ENCODE measurements at places on chromosomes 13 and 19. TPM values are rescaled to one million over a fixed set of nuclear protein-coding genes. Genes with fewer than 3 reads are reported as not detected.

DNA sequence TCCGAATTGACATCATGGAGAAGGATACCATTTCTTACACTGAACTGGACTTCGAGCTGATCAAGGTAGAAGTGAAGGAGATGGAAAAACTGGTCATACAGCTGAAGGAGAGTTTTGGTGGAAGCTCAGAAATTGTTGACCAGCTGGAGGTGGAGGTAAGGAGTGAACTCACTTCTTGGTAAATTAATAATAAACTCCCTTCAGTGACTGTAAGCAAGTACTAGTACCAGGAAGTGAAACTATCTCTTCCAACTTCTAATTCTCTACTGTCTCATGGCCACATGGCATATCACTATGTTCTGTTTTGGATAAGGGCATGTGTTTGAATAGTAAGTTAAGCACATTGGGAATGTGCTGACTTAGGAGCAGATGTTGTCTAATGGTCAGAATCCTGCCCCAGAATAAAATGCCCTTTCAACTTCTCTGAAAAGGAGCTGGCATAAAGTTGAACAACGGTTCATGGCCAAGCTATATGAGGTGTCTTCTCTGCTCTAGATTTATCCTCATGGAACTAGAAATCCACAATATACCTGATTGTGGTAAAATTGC is 13.4 kb downstream of the OLFM4 start:
- no peaks in the 10 kb centered on the region for H3K27me3 ChIP-seq
- H3K4me3 ChIP-seq: no peak overlapping the region
- no peak overlapping the region for H3K27ac ChIP-seq
- no peaks in the 10 kb centered on the region for H3K4me1 ChIP-seq
- H3K36me3 ChIP-seq: no peaks in the 10 kb centered on the region
- no peak for DNase-seq

- H3K36me3 ChIP-seq: no peaks in the 10 kb centered on the region
- DNase-seq: no peak
- no peak overlapping the region for H3K27ac ChIP-seq
- no peaks in the 10 kb centered on the region for H3K4me1 ChIP-seq
These were observed 45.6 kb downstream of the CELF5 start for GRCh38 chr19:3269916-3270671.

GRCh38 chr19:7000333-7000732 is 20.9 kb downstream of the MBD3L2B start:
- no peaks in the 10 kb centered on the region for H3K27me3 ChIP-seq
- no peaks in the 10 kb centered on the region for H3K4me1 ChIP-seq
- no peak overlapping the region for H3K27ac ChIP-seq
- H3K4me3 ChIP-seq: no peak overlapping the region
- H3K36me3 ChIP-seq: no peaks in the 10 kb centered on the region
- no peak for DNase-seq

GRCh38 chr13:101231751-101232428 is 184.4 kb downstream of the NALCN start:
- DNase-seq: no peak
- no peaks in the 10 kb centered on the region for H3K27me3 ChIP-seq
- H3K4me1 ChIP-seq: no peaks in the 10 kb centered on the region
- H3K27ac ChIP-seq: no peak overlapping the region
- no peak overlapping the region for H3K4me3 ChIP-seq

- peak; percentile 9 for DNase-seq
- H3K4me3 ChIP-seq: no peak overlapping the region
- no peak overlapping the region for H3K27ac ChIP-seq
- H3K27me3 ChIP-seq: peaks cover 3% of the 10 kb centered on the region
- no peaks in the 10 kb centered on the region for H3K36me3 ChIP-seq
- H3K4me1 ChIP-seq: no peaks in the 10 kb centered on the region
These were observed 28.8 kb upstream of the TUBGCP3 start for GRCh38 chr13:112616586-112617362.

Gene PROZ
- not detected for total RNA-seq

- no peaks in the 10 kb centered on the region for H3K27me3 ChIP-seq
- DNase-seq: no peak
- no peaks in the 10 kb centered on the region for H3K36me3 ChIP-seq
These were observed 52.7 kb upstream of the FAM216B start for GRCh38 chr13:42728507-42729180.

GRCh38 chr13:27965740-27966640 is 3.1 kb downstream of the CDX2 start:
- peaks cover 94% of the 10 kb centered on the region for H3K27me3 ChIP-seq
- no peak overlapping the region for H3K4me3 ChIP-seq
- no peaks in the 10 kb centered on the region for H3K36me3 ChIP-seq

Gene DACH1
- 0.67 TPM for total RNA-seq

Gene PROSER3
- total RNA-seq: 35.6 TPM

DNA sequence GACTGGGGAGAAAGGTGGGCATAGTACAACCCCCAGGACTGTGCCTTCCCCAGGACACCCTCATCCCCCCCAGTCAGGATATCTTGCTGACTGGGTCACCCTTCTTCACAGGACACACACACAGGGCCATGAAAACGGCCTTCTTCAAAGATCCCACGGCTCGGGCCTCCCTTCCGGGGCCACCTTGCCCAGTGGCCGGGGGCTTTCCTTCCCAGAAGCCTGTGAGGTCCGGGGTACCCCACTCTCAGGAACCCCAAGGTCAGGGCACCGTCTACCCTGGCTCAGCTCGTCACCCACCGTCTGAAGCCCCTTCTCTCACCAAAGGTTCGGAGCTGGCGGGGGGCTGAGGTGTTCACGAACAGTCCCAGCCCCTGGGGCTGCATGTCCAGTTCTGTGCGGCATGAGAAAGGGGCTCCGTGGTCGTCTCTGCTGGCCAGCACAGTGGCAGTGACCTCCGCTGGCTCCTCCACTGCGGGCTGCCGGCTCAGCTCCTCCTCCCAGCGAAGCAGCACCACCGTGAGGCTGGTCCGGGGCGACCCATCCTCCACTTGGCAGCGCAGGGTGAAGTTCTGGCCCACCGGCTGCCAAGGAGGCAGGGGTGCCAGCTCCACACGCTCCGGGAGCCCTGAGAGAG is 2.1 kb upstream of the RAVER1 start:
- H3K4me1 ChIP-seq: peaks cover 14% of the 10 kb centered on the region
- no peak for DNase-seq
- peak overlapping the region; percentile 12 for H3K27ac ChIP-seq
- H3K4me3 ChIP-seq: no peak overlapping the region
- H3K36me3 ChIP-seq: no peaks in the 10 kb centered on the region

DNA sequence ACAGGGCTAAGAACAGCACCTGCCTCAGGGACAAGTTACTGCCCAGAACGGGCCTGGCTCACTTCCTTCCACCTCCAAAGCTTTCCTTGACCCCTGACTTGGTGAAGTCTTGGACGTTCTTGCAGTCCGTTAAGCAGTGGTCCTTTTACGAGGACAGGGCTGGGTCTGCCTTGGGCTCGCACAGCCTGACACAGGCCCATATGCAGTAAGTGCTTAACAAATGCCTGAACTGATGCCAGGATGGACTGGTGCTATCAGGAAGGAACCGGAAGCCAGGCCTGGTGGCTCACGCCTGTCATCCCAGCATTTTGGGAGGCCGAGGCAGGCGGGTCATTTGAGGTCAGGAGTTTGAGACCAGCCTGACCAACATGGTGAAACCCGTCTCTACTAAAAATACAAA is 1.8 kb upstream of the PLK5 start:
- no peaks in the 10 kb centered on the region for H3K4me1 ChIP-seq
- no peak overlapping the region for H3K4me3 ChIP-seq
- no peak overlapping the region for H3K27ac ChIP-seq
- no peaks in the 10 kb centered on the region for H3K36me3 ChIP-seq

Gene ATP4B
- total RNA-seq: not detected

- no peak for DNase-seq
- no peak overlapping the region for H3K27ac ChIP-seq
- no peaks in the 10 kb centered on the region for H3K27me3 ChIP-seq
- peaks cover 9% of the 10 kb centered on the region for H3K36me3 ChIP-seq
These were observed 36.7 kb downstream of the DNAJC3 start for GRCh38 chr13:95713651-95714050.

DNA sequence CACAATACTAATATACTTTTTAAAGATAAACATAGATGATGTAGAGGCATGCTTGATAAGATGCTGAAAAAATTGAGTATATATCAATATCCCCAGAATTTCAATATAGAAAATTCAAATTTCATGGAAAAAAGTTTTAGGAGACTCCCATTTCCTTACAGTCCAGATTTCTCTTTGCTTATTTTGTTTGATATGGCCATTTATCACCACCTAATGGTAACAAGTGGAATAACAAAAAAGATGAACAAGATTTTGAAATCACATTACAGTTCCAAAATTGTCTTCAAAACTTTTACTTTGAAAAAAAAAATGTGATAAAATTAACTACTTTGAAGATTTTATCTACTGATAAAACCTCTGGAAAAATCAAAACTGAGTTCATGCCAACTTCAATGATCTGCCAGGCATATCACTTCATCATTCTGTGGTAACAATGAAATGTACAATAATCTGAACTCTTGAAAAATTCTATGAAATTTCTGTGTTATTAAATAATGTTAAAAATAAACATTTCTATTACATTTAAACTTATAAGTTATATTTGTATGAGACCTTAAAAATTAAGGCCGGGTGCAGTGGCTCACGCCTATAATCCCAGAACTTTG is 17.5 kb downstream of the MIPEP start:
- peaks cover 6% of the 10 kb centered on the region for H3K36me3 ChIP-seq
- H3K4me1 ChIP-seq: peaks cover 6% of the 10 kb centered on the region
- H3K27ac ChIP-seq: no peak overlapping the region
- H3K27me3 ChIP-seq: no peaks in the 10 kb centered on the region
- DNase-seq: peak; percentile 30

All from astrocyte (in vitro differentiated cells and primary cell).